ENCODE measurements at places on chromosomes 6 and 20. TPM values are rescaled to one million over a fixed set of nuclear protein-coding genes. Genes with fewer than 3 reads are reported as not detected.

Gene TAP2
- total RNA-seq = 36.6 TPM

Gene CHRNA4
- total RNA-seq = not detected

Gene HSPA12B
- total RNA-seq = 11.6 TPM

Gene TAF4
- total RNA-seq = 2.9 TPM

Gene SAPCD1
- 1.3 TPM for total RNA-seq

Gene TAAR1
- not detected for total RNA-seq

Gene FOXC1
- 6.2 TPM for total RNA-seq

Gene PLCB4
- total RNA-seq = 1.8 TPM

Gene SLA2
- total RNA-seq = not detected

Gene ZSCAN16
- total RNA-seq = 12.1 TPM

Gene HRH3
- not detected for total RNA-seq

Gene ARMH2
- total RNA-seq = not detected

Gene NFKBIE
- total RNA-seq = 10.6 TPM

Gene NDRG3
- 14.8 TPM for total RNA-seq

Gene SUMO4
- total RNA-seq = 1.1 TPM

Gene FNDC1
- not detected for total RNA-seq

Gene RIPPLY2
- total RNA-seq = not detected

Gene ANKRD6
- total RNA-seq = 3.9 TPM

Gene STX7
- total RNA-seq = 36.1 TPM

Gene FOXF2
- not detected for total RNA-seq

Gene DYNLT2
- 0.63 TPM for total RNA-seq

Gene BPIFB4
- not detected for total RNA-seq

Gene CST9L
- total RNA-seq = not detected

Gene CYP39A1
- 0.09 TPM for total RNA-seq

Gene EYS
- under 0.01 TPM for total RNA-seq

Gene LST1
- 1.0 TPM for total RNA-seq

Gene C6orf141
- total RNA-seq = 11.3 TPM

Gene MOG
- total RNA-seq = not detected

Gene SYCP2L
- total RNA-seq = not detected

Gene FILIP1
- 19.3 TPM for total RNA-seq

Gene ZSCAN23
- total RNA-seq = 1.9 TPM

Gene SLC17A1
- total RNA-seq = not detected

Gene SFTA2
- total RNA-seq = not detected

Gene C6orf15
- total RNA-seq = not detected

Gene PXDC1
- total RNA-seq = 87.6 TPM

Gene SAMHD1
- total RNA-seq = 20.6 TPM

Gene IMPG1
- total RNA-seq = not detected

Gene SLC17A2
- total RNA-seq = not detected

Gene SEMG1
- not detected for total RNA-seq

Gene PKHD1
- total RNA-seq = not detected

Gene TUBB2B
- 2.9 TPM for total RNA-seq

Gene SLC22A23
- 4.4 TPM for total RNA-seq

Gene SULF2
- total RNA-seq = 66.4 TPM

Gene UNC5CL
- total RNA-seq = not detected

Gene OOEP
- total RNA-seq = not detected

Gene ULBP2
- total RNA-seq = 6.9 TPM
